ENCODE measurements at places on chromosomes 4 and X. TPM values are rescaled to one million over a fixed set of nuclear protein-coding genes. Genes with fewer than 3 reads are reported as not detected.

- DNase-seq = no peak
Observed at GRCh38 chr4:37219242-37219641, 25.3 kb upstream of the NWD2 start.

DNA sequence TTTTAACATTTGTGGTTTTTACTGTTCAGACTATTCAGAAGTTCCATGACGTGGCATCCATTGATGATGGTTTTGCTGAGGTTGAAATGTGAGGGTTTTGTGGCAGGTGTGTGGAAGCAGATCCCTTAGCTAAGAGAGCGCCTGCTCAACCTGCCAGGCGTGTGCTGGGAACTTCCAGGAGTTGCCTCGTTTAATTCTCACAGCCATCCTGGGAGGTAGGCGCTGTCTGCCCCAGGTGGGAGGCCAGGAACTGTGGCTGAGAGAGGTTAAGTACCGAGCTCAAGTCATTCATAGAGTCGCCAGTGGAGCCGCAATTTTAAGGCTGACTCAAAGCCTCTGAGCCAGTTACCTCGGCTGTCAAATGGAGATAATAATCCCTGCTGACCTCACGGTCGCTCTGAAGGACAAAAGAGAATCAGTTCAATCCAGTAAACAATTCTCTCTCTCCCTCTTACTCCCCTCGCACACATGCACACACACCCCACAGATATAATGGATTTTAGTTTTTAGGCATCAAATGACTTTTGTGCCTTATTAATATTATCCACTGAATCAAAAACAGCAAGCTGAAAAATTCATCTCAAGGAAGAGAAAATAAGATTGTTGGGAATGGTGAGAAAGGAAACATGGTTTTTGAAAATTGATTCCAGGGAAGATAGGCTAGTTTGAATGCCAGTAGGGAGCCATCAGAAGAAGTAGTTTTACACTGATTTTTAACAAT, 171.3 kb downstream of the PTTG2 start:
- peak; percentile 90 for DNase-seq

DNA sequence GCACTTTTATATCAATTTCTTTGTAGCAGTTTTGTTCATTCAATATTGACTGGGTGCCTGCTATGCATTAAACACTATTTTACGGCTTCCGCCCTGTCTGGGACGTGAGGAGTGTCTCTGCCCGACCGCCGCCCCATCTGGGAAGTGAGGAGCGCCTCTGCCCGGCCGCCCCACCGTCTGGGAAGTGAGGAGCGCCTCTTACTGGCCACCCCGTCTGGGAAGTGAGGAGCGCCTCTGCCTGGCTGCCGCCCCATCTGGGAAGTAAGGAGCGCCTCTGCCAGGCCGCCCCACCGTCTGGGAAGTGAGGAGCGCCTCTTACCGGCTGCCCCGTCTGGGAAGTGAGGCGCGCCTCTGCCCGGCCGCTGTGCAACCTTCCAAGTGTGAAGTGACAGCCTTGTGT, 68.1 kb downstream of the RPS3A start:
- no peak for DNase-seq

DNA sequence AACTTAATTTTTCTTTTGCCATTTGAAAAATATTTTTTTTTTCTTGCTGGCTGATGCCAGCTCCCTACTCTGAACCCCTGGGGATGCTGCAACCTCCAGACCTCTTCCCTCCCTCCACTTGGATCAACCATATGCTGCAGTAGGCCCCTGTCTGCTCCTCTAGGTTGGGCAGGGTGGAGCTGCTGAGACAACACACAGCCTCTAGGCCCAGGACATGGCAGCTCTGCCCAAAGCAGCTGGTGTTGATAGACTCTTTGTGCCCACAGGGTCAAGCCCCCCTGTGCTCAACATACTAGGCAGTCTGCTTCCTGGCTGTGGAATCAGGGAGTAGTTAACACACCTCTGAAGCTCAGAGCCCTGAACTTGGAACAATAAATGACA, 19.9 kb upstream of the CLNK start:
- no peak for DNase-seq

DNA sequence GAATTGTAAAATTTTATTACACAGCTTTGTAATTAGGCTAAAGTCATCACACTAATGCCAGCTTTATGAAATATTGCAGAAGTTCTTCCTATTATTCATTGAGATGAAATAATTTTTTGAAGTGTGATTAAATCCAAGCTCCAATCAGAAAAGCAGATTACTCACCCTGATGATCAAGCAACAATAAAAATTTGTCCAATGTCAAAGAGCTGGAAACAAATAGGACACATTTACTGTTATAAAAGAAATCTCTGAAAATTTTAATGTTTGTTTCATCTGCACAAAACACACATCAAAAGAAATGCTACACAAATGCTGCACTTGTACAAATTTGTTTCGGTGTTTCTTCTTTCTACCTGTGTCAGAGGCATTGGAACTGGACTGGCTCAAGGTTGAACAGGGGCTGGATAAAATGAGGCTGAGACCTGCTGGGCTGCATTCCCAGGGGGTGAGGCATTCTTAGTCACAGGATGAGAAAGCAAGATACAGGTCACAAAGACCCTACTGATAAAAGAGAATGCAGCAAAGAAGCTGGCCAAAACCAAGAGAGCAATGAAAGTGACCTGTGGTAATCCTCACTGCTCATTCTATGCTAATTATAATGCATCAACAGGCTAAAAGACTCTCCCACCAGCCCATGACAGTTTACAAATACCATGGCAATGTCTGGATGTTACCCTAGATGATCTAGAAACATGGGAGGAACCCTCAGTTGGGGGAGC, 78.3 kb downstream of the GASK1B start:
- no peak for DNase-seq

DNA sequence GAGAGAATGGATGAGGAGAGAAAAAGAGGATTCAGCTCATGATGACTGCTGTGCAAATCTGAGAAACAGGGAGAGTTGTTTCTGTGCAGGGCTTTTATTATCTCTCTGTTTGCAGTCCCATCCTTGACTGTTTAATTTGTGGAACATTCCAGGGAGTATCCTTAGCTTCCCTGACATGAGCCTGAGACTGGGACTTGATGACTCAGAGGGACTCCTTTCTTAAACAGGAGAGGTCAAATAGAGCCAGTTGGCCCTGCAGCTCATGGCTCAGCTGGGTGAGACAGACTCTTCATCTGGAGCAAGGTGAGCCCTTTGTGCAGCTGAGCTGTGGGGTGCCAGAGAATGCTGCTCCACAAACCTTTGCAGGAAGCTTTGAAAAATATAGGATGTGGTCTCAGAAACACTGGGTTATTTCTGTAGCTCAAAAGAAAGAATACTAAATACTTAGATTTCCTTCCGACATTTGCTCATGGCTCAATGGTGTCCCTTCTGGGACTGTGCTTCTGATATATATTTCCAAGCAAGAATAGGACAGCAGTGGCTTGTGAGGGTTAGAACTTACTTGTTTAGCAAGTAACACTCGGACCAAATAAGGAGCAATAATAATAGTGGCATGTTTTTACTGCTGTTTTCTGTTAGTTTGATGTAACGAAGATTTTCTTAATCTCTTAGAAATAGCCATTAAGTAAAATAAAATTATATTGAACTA, 14.5 kb downstream of the ARHGAP24 start:
- no peak for DNase-seq

- DNase-seq = no peak
Observed at GRCh38 chr4:138904793-138905192, 110.8 kb upstream of the NOCT start.

GRCh38 chr4:180372691-180373090, 1870.5 kb upstream of the TENM3 start:
- DNase-seq = no peak

GRCh38 chr4:99403380-99404184, 31.6 kb downstream of the ADH7 start:
- DNase-seq = no peak

- DNase-seq = peak; percentile 58
Observed at GRCh38 chr4:139665690-139666529, at the start of gene MGST2. MGST2 (plus strand) TSS chr4:139665819; CDS start chr4:139666020, 201 bp downstream.

DNA sequence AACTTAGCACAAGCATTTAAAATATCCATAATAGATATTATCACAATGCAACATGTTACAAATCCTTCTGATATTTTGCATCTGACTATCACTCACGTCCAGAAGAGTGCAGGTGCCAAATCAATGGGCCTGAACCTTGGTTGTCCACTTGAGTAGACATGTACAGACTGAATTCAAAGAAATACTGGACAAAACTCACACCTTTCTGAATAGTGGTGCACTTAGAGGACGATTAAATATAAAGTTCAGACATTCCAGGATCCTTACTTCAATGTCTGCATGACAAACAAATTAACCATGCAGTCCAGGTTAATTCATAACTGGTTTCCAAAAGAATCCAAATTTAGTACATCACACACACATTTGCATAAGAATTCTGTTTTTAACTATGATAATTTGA, 406.0 kb upstream of the EDA2R start:
- no peak for DNase-seq

GRCh38 chrX:92260102-92260501, 480.9 kb downstream of the PCDH11X start:
- DNase-seq = no peak

DNA sequence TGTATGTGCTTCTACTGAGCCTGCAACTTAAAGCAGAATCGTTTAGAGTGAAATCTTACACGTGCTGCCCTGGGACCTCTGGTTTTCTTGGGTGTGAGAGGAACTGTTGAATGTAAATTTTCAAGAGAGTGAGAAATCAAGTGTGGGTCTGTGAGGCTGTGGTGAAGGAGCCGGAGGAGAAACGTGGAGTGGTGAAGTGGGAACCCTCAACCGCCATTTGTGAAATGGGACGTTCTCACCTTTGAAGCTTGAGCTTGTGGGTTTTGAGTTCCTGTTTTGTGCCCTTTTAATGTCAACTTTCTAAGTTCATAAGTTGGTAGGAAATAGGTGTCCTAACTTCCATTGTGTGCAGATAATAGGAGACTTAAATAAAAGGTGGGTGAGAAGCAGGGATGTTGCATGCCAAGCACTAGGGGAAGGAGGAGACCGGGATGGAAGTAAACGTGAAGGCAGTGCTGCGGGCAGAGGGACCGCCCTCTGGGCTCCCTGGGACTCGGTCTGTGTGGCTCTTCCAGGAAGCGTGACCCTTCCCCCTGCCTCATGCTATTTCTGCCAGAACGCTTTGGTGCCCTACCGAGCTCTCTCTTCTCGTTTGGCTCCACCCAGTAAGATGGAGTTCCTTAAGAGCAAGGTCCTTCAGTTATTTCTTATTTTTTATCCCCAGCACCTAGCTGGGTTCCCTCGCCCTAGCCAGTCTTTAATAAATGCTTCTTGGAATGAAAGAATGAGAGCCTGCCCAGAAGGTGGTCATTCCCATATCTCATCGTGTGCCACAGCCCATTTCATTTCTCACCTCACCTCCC, 56.0 kb downstream of the TMEM131L start:
- peak; percentile 80 for DNase-seq

DNA sequence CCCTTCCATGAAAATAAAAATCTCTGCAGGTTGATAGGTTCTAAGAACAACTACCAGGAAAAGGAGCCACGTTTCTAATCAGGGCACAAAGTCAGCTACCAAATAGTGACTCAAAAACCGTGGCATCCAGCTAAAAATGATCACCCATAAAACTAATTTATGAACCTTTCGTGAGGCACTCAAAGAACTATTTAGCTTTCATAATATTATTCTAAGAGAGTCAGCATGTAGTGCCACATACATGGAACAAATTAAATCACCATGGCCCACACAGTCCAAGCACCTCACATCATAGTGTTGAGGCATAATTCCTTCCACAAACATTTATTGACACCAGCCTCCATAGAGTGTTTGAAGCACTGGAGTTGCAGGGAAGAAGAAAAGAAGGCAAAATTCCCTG, 252.0 kb upstream of the PPARGC1A start:
- no peak for DNase-seq

GRCh38 chr4:82787342-82787741, 11.3 kb downstream of the SCD5 start:
- no peak for DNase-seq

COX7B2 gene
- not detected for total RNA-seq

ENPEP gene
- total RNA-seq = not detected

TCEAL7 gene
- not detected for total RNA-seq

SPP1 gene
- total RNA-seq = 0.45 TPM

CFAP47 gene
- not detected for total RNA-seq

SMR3B gene
- not detected for total RNA-seq
